ACHN (cell line): ENCODE measurements at places on chromosomes 1 and 21.

DNA sequence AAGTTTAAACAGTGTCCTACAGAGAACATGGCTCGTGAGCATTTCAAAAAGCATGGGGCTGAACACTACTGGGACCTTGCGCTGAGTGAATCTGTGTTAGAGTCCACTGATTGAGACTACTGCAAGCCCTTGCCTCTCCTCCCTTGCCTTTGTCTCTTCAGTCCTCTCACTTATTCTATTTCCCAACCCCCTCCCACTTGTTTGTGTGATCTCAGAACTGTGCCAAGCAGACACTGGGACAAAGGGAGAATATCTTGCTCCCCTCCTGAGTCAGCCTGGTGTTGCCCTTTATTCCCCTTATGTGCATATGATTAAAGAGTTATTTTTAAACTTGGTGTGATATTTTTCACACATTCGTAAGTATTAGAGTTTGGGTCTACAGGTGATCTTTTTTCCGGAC is 11.1 kb upstream of the RPRD2 start:
- no peak for DNase-seq

- DNase-seq: no peak
Measured at GRCh38 chr1:7616953-7617352, 154.1 kb upstream of the VAMP3 start.

DNA sequence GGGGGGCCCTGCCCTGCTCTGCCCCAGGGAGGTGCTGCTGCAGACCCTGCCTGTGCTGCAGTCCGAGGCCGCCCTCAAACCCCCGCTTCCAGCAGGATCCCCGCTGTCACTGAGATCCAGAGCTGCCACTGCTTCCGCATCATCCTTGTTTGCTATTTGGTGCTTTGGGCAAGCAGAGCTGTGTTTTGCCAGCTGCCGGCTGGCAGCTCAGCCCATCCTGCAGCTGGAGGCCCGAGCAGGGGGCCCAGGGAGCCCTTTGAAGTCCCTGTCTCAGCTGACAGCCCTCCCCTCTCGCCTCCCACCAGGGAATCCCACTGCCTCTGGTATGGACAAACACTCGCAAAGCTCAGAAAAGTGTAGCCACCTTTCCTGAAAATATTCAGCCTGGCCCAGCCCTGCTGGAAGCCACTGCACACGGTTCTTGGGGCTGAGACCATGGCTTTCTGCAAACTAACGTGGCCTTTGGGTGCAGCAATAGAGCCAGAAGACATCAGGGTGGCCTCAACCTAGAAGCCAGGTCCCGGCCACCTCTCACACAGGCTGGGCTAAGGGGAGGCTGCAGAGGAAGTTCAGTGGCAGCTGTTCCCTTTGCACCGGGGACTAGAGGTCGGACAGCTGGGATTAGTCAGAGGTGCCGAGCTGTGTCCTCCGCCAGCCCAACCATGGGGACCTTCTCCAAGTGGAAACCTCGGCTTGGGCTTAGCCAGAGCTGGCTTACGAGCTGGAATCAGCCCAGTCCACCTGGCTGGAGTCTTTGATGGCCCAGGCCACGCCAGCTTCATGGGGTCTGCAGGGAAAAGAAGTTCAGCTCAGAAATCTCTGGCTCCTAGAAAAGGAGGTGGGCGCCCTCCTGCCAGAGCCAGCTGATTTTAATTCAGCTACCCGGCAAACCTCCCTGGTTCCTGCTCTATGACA is 107.1 kb downstream of the SPSB1 start:
- DNase-seq: peak; percentile 15

- no peak for DNase-seq
Measured at GRCh38 chr21:22164912-22165311, 1166.7 kb downstream of the NCAM2 start.

DNA sequence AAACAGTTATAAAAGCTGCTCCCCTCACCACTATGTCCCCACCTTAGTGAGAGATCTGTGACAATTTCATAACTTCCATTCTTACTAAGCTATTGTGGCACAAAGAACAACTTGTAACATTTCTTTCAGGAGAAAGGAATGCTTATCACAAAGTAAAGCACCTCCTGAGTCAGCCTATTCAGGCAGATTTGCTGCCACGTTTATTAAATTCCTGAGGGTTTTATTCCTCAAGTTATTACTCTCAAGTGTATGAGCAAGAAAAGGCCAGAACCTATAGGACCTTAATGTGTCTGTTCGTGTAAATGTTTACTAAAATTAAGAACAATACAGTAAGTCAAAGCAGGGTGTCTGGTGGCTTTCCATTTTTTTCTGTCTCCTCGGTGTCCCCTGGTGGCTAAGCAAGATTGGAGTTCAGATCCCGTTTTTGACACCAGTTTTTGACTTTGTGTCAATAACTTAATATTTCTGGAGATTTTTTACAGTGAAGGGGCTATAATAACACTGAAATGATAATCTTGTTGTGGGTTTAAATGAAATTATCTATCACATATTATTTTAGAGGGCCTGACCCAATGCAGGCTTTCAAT is 1539.6 kb downstream of the BRINP3 start:
- peak; percentile 33 for DNase-seq

DNA sequence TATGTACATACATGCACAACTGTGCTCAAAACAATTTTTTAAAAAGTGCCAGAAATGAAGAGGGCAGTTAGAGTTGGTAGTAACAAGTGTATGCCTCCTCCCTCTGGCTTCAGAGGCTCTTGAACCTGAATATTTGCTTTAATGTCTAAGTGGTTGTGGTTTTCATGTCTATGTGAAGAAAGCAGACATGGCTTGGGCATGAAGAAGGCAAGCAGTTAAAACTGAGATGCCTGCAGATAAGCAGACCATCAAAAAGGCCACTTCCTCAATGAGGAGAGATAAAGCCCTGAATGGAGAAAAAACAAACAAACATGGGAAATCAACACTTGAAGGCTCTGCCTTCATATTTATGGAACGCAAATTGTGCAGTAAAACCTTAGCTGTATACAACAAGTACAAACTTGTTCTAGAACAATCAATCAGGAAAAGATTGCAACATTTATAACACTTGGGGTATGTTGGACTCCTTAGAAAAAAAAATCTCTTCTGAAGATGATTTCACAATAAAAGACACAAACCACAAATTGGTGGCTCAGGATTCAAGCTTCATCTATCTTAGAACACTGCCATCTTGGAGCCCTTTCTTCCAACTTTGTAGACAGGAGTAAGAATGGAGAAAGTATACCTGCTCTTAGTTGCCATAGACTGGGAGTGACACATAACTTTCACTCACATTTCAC is 52.7 kb upstream of the PLA2G4A start:
- DNase-seq: no peak
